Esophagus squamous epithelium (tissue), 5 donors: ENCODE measurements at places on chromosomes 7 and 10.

DNA sequence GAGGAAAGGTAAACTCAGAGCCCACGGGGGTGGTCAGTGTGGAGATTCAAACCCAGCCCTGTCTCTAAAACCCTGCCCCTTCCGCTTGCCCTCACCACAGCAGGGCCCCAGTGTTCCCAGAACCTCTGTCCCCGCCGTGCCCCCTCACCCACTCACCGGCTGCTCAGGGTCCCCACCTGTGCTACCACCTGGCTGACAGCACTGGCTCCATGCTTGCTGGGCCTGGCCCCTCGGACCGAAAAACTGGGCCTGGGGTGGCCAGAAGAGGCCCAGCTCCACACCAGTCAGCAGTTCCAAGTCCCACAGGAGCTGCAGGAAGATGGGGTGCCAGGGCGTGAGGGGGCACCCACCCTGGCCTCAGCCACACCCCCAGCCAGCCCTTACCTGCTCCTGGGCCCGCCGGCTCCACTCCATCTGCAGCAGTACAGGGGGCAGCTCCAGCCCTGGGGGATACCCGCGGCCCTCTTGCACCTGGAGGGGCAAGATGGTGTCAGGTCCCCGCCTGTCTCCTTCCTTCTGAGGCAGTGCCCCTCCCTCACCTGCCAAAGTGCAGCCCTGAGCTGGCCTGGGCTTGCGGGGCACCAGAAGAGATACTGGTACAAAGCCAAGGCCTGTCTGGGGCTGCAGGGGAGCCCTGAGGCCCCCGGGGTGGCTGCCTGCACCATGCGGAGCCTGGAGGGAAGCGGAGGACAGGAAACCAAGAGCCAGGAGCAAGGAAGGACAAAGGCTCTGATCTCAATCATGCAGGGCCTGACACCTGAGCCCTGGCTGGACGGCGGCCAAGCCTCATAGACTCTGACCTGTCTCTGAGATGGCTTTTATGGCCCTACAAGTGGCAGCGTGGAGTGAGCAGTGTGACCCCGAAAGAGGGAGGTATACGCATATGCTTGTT is 11.7 kb downstream of the ATP6V1F start:
- DNase-seq: no peak

GRCh38 chr7:85711894-85712293 is 525.0 kb upstream of the SEMA3D start:
- DNase-seq: no peak

GRCh38 chr7:94615666-94616065 is 40.3 kb downstream of the SGCE start:
- no peak for DNase-seq

GRCh38 chr7:39664057-39664456 is 40.7 kb downstream of the RALA start:
- no peak for DNase-seq

GRCh38 chr10:15451137-15452094 is 80.3 kb upstream of the FAM171A1 start:
- no peak for DNase-seq

GRCh38 chr7:77727527-77727926 is 31.3 kb downstream of the RSBN1L start:
- no peak for DNase-seq

- DNase-seq: no peak
Measured at GRCh38 chr7:31488562-31489203, 25.2 kb upstream of the ITPRID1 start.

GRCh38 chr7:156544919-156545715 is 95.5 kb upstream of the RNF32 start:
- no peak for DNase-seq

DNA sequence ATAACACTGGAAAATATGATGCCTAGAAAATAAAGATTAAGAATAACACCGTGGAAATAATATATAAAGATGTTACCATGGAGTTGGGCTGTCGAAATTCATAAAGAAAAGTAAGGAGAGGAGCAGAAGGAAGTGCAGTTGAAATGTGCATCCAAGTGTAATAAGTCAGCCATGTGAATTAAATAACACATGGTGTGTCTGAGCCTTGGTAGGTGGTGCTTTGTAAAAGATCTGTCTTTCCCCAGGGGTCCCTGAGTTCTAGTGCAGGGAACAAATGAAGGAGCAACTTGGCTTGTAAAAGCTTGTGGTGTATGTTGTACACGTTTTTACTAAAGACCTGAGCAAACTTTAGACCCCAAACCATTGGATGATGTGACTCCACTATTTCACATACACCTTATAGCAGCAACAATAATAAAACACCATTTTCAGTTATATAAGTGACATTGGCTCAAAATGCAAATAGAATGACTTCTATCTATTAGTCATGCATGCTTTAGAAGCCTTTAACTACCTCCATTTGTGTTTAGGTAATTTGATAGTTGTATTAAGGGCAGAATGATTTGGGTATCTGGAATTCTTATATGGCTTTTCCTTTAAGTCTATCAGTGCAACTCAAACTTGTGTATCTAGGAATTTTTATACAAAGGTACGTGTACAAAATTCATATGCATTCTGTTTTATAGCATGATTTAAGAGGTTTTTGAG is 11.3 kb downstream of the STARD3NL start:
- no peak for DNase-seq

- no peak for DNase-seq
Measured at GRCh38 chr7:15209429-15209828, 306.9 kb upstream of the DGKB start.

DNA sequence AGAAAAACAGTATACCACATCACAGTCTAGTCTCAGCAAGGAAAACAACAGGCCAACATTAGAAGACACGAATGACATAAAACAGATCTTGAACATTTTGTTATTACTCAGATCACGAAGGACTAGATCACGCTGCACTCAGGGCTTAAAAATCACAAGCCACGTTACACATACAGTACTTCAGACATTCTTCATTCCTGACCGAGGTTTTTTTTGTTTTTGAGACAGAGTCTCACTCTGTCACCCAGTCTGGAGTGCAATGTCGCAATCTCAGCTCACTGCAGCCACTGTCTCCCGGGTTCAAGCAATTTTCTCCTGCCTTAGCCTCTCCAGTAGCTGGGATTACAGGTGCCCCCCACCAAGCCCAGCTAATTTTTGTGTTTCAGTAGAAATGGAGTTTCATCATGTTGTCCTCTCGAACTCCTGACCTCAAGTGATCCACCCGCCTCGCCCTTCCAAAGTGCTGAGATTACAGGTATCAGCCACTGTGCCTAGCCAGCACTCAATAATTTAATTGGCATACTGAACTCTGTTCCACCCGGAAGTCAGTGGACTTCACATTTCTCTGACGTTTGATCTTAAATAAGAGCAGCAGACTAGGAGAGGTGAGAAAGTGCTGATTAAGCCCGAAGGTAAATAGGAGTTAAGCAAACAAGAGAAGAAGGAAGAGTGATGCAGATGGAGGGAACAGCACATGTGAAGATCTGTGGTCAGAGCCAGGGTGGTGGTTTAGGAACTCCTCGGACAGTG is 3.5 kb downstream of the AIMP2 start:
- DNase-seq: no peak

DNA sequence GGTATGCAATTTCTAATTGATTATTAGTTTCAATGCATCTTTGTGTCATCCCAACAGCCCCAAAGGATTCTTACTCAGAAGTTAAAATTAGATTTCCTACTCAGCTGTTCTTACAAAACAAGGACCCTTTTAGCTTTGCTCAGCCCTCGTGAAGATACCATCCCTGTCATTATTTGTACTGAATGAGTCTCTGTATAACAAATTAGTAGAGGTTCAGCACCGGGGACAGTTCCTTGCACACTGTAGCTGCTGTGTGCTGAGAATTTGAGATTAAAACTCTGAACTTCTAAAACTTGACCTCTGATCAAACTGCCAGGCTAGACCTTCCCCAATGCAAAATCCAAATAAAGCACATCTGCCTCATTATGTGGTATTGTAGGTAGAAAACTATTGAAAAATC is 299.1 kb downstream of the LHFPL3 start:
- DNase-seq: no peak

DNA sequence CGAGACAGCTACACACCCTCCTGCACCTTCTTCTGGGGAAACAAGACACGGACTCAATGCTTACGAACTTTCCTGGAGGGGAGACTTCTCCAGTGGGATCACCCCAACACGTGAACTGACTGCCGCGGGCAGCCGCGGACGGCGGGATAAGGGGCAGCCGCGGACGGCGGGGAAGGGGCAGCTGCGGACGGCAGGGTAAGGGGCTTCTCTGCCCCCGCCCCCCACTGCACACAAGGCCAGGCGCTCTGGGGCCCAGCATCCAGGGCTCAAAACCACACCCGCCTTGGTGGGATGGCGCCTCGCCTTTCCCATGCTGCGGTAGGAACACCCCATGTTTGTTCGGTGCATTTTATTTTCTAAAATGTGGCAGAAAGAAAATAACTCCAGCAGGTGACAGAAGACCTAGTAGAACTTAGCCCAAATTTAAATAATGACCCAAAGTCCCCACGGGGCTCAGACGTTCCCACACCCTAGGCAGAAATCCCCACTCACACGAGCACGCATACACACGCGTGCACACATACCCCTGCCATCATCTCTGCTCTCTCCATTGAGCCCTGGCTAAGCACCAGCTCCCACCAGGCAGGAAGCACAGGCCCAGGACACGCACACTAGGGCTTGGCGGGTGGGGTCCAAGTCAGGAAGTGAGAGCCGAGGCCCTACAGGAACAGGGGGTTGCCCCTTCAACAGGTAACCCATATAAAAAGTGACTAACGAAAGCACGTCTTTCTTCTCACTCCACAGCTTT is 26.6 kb upstream of the GPR146 start:
- no peak for DNase-seq

GRCh38 chr10:127911218-127911866 is 4.4 kb downstream of the PTPRE start:
- DNase-seq: no peak

- no peak for DNase-seq
Measured at GRCh38 chr7:33773053-33773452, 132.3 kb upstream of the BMPER start.

DNA sequence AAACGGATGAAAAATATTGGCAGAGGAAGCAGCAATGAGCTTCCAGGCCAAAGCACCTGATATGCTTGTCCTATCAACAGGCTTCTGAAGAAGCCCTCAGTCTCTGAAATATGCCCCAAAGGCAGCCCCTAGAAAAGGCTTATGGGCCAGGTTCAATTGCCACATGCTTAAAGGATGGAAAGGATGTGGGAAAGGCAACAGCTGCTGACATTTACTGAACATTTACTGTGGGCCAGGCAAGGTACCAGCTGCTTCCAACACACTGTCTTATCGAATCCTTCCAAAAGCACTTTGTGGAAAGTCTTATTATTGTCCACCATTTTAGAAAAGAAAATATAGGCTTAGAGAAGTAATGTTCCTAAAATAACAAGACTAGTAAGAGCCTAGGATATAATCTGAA is 56.5 kb downstream of the DOCK4 start:
- no peak for DNase-seq

DNA sequence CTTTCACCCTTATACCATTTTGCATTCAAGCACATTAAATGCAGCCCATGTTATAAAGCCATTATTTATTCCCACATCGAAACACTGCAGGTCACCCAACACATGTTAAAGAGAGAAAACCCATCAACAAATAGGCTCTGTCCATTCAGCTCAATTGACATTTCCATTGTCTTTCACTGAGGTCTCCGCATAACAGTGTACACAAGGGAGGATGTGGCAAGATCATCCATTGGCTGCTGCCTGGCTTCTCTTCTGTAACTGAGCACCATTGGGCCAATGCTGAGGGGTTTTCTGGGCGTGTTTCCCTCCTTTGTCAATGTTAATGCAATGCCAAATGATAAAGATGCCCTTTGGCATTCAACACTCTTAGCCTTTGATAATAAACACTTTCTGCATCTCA is 278.1 kb upstream of the SP4 start:
- DNase-seq: no peak

DNA sequence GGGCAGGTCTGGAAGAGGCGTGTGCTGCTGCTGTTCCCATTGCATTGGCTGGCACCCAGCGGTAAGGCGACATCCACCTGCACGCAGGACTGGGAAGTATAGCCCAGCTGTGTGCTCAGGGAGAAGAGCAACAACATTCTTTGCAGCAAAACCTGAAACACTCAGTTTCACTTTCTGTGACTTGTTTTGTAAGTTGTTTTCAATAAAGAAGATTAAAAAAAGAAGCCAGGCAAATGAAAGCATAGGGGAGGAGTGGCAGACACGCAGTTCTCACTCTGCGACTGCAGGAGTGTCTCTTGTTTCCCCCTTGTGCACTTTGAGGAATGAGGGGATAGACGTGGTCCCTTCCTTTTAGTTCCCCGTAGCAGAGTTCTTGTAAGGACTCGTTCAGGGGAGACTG is 5.8 kb downstream of the FBH1 start:
- no peak for DNase-seq

- DNase-seq: no peak
Measured at GRCh38 chr7:2715341-2716231, 27.6 kb downstream of the AMZ1 start.

DNA sequence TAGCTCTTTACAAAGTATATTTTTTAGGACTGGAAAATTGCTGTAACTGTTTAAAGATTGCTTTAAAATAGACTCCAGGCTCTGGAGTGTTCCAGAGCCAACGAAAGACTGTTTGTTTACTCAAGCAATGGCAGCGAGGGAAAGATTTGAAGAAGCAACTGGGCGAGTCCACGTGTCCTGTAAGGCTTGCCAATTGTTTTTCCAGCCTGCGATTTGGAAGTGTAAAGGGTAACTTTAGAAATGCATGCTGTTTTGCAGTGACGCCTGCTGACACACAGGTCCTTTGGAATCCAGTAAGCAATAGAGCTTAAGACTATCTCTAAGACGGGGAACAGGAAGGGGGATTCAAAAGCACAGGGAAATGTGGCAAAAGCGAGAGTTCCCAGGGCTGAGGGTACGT is 55.8 kb downstream of the TACC2 start:
- no peak for DNase-seq

GRCh38 chr10:100659361-100660098 is 85.9 kb upstream of the PAX2 start:
- DNase-seq: no peak

DNA sequence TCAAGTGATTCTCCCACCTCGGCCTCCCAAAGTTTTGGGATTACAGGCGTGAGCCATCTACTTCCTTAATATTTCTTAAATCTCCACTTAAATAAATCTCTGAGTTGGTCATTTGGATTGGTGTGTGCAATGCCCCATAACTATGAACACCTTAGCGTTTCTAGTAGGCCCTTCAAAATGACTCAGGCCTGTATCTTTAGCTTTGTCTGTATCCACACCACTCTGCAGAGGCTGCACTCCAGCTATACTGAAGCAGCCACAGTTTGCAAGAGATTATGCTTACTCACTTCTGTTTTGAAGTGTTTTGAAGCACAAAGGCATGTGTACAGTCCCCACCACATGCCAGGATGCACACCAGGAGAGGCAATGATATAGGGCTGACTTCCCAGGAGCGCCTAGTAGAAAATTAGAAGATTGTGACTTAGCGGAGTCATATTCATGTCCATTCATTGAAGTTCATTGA is 2.4 kb upstream of the ST7 start:
- no peak for DNase-seq

DNA sequence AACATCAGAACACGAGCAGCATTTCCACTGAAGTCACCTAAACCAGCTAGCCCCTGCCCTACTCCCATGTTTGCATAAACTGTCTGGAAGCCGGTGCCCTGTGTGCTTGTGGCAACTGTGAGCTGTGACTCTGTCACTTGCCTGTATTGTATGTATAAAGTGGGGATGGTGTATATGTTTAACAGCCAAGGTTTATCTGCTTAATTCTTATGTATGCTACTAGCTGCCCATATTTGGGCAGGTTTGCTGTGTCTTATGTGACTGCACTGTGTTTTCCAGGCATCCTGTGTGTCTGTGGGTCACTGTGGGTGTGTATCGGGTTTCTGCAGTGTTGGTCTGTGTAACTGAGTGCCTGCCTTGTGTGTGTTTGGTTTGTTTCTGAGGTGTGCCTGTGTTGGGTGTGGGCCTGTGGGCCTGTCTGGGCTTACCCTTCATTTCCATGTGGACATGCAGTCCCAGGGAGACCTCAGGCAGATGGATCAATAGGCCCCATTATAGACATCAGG is 9.3 kb downstream of the LBX1 start:
- DNase-seq: no peak
